ENCODE measurements at places on chromosomes 6 and 20.
A peak's percentile ranks its signal among the peaks of the same experiment; 100 is the strongest.

DNA sequence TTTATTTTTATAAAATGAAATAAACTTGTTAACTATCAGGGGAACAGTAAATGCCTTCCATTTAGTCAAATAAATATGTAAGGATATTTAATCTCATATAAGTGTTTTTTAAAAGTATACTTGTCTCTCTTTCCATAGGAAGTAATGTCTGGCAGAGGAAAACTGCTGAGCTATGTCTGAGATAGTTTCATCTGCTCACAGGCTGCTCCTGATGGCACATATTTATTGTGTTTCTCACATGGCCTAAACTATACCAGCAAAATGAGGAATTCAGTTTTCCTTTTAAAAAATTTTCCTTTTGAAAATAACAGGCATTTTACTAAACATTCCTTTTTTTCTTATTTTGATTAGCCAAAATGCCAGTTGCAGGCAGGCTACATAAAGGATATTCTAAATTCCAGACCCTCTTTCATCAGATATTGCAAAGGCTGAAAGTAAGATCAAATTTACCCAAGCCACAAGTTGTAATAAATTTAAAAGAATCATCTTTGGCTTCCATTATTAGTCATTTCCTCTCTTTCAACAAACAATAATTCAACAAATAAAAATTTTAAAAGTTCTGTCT, 60.1 kb upstream of the RNF146 start:
- DNase-seq = no peak

- no peak for DNase-seq
These were observed 277.2 kb downstream of the CDC5L start for GRCh38 chr6:44664716-44665115.

GRCh38 chr6:116279232-116280160, at the start of gene TSPYL1:
Gene TSPYL1, minus strand, starts transcription at chr6:116279930. Its CDS starts 100 bp downstream, at chr6:116279830.
- peak; percentile 99 for DNase-seq

DNA sequence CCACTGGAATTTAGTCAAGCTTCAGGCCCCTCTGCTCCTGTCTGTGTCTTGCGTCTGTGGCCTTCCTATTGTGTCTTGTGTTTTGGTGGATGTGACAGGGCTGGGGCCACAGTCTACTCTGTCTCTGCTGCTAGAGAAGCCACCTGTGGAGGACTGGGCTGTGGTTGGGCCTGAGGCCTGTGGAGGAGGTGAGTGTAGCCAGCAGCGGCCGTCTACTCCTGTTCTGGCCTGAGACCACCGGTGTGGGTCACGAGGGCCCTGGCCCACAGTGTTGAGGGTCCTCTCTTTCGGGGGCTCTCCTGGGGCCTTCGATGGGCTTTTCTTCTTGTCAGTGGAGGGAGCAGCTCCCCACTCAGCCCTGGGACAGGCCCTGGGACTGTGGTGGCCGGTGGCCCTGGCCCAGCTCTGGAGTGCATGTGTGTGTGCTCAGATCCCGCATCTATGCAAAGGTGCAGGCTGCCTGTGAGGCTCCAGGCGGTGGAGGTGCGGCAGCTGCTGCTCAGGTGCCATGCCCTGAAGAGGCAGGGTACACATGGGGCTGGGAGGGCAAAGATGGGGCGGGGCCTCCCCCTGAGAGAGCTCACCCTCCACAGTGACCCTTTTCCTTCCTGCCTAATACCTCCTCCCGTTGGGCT, 20.8 kb downstream of the SDCBP2 start:
- DNase-seq = no peak

DNA sequence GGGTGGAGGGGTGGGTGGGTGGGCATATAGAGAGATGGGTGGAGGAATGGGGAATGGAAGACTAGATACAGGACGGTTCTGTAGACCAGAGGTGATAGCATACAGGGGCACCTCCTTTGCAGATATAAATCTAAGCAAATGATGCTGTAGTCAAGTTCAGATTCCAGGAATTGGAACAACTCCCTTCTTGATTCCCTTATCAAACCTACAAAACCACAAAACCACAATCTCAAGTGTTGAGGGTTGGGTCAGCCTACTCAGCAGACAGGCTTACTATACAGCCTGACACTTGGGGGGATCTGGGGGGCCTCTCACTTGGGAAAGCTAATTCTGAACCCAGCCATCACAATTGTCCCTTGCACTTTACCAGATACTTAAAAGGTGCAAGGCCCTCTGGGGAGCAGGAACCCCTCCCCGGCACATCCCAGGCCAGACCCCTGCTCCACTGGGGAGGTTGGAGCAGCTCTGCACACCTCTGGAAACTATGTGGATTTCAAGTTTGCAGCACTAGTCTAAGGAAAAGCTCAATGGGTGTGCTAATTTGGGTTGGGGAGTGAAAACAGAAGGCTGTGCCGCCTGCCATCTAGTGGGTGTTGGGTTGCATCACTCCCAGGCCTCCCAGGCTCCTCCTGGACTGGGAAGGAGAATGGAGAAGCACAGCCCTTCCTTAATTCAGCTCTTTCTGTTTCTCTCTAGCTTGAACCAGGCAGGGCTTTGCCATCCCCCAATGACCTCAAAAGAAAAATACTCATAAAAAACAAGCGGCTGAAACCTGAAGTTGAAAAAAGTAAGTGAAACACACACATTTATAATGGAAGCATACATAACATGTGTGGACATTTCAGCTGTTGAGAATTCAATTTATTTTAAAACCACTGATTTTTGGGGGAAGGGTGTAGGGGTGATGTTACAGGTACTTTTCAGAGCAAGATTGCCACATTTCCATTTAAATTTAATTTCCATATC, 121.2 kb upstream of the LAMP5 start:
- peak; percentile 62 for DNase-seq

- no peak for DNase-seq
These were observed 84.3 kb downstream of the PFDN4 start for GRCh38 chr20:54292185-54292584.

GRCh38 chr20:5146871-5147592, 20.2 kb downstream of the CDS2 start:
- no peak for DNase-seq

GRCh38 chr20:6184086-6184485, 61.3 kb upstream of the FERMT1 start:
- DNase-seq = no peak

- DNase-seq = no peak
These were observed 45.0 kb downstream of the CDS2 start for GRCh38 chr20:5171790-5172164.

DNA sequence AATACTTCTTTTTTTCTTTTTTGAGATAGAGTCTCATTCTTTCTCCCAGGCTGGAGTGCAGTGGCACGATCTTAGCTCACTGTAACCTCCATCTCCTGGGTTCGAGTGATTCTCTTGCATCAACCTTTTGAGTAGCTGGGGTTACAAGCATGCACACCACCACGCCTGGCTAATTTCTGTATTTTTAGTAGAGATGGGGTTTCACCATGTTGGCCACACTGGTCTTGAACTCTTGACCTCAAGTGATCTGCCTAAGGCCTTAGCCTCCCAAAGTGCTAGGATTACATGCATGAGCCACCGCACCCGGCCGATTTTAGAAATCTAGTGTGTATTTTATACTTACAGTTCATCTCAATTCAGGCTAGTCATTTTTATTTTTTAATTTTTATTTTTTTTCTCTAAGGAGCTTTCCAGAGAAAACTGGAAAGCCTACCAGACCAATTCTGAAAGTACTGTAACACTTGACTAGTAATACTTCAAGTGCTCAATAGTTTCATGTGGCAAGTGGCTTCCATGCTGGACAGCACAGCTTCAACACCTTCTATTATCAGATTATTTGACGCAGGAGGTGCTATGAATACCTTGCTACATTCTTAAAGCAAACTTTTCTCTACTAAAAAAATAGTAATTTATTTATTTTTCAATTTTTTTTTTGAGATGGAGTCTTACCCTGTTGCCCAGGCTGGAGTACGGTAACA, 25.0 kb downstream of the POLR1C start:
- no peak for DNase-seq

DNA sequence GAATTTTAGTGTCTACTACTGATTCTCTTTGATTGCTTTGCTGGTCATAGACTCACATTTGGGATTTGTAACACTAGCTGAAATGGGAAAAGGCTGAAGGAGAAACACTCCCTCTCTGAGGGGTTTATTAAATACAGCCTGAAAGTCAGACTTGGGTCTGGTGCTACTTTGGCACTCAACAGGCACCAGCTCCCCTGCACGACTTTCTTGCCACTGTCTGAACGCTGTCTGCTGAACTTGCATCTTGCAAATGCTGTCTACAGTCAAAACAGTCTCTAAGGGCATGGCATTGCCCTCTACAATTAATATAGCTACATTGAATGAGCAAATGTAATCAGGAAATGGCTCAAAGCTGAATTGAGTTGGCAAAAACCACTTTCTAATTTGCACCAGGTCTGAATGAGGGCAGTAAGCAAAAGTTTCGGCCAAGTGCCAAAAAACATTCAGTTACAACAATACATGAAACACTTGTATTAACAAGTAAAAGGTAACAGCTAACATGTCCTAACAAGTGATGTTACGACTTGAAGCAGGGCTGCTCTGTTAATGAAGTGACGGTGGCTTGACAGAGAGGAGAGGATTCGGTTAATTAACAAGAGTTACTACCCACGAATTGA, 119.5 kb downstream of the FOXC1 start:
- no peak for DNase-seq

DNA sequence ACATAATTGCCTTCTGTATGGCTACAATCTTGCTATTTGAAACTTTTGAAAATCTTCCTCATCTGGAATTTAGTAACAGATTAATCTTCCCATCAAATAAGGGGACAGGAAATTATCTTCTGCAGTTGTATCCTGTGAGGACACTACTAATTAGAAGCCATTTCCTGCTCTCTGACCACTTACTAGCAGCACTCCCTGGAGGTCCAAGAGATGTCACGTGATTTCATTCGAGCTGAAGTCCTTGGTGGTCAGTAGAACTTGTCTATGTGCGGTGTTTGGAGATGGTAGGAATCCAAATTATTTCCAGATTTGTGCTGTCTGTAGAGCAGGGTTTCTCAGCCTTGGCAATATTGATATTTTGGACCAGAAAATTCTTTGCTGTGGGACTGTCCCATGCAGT, 202.5 kb downstream of the TFAP2B start:
- no peak for DNase-seq

DNA sequence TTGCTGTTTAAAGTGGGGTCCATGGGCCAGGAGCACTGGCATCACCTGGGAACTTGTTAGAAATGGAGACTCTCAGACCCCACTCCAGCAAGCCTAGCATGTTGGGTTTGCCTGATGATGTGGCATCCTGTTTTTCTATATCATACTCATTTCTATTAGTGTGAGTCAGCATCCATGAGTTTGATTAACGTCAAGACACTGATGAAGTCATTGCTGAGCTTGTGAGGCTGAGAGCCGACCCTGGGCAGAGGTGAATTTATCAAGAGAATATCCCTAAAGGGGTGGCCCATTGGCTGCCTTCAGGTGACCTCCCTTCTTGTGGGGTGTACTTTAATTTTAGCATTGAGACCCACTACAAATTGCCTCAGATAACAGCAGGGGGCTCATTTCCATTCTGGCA, 43.4 kb upstream of the RNF144B start:
- DNase-seq = no peak

DNA sequence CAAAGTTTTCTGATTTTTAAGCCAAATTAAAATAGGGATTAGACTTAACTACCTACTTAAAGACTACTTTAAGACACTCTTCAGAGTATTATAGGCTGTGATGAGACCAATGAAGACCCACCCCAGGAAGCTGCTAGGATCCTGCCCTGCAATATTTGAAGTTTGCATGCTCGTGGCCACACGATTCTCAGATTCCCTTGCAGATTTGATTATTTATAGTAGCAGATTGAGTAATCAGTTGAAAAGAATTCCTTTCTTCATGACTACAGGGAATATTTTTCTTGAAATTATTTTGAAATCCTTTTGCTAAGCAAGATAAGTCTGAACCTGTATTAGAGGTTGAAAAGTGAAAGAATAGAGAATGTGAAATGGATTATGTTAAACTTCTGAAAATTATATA, 122.3 kb downstream of the B3GAT2 start:
- no peak for DNase-seq

- peak; percentile 15 for DNase-seq
These were observed 990 bp upstream of the TRAF3IP2 start for GRCh38 chr6:111606620-111607115.

DNA sequence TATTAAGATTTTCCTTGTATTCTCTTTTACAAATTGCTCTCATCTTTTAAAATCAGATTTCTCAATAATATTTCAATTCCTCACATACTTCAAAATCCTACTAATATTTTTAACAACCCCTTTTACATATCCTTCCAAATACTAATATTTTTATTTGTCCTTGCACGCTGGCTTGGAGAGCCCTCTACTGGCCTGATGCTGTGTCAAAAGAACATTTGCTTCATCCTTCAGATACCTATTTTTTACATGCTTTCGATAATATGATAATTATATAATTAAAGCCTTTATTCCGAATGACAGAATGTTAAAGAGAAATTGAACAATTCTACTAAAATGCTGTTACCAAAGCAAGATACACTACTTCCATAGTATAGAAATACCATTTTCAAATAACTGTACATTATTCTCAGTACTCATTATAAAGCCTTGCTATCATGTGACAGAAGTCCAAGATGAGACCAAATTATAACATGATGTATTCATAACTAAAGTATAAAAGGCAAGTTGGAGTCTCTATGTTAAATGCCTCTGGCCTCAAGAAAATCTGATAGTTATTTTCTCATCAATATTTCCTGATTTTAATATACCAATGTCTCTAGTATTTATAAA, 39.0 kb upstream of the PLN start:
- DNase-seq = peak; percentile 23

GRCh38 chr6:37077191-37077904, 71.9 kb downstream of the FGD2 start:
- no peak for DNase-seq

- DNase-seq = no peak
These were observed 26.4 kb upstream of the PTGIS start for GRCh38 chr20:49594143-49594930.

DNA sequence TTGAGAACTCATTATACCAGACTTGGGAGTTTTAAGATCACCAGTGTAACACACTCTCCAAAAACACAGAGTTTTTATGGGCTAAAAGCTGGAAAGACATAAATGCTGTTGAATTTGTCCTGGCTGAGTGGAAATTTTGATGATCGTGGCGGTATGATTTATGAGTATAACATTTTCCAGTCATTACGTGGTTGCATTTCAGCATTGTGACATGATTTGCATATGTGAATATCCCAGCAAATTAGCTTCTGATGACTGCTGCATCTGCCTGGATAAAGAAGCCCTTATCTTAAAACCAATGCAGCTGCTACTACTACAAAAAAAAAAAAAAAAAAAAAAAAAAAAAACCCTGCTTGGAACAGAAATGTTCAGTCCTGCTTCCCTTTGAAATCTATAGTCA, 850.9 kb downstream of the TFAP2A start:
- DNase-seq = no peak

DNA sequence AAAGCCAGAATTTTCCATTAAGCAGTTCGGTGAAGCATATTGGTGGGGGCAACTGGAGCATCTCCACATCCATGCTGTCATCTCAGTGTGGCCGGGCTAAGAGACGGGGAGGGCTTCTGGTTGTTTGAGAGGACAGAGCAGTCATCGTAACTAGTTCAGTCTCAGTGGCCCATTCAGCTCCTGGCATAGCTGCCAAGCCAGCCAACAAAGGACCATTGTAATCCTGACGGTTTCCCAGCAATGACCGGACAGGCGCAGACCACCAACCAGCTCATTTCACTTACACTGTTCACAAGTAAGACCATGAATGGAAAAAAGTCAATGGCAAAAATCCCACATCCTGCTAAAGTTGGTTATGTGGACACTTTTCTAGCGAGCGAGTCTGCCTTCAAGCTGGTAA, 14.9 kb upstream of the HDDC2 start:
- no peak for DNase-seq
